ENCODE measurements at places on chromosomes 12 and 14. TPM values are rescaled to one million over a fixed set of nuclear protein-coding genes. Genes with fewer than 3 reads are reported as not detected.

GRCh38 chr12:47022296-47022695, 57.1 kb upstream of the PCED1B start:
- no peak overlapping the region for H3K4me3 ChIP-seq
- H3K4me1 ChIP-seq, result no peaks in the 10 kb centered on the region
- no peaks in the 10 kb centered on the region for H3K27me3 ChIP-seq
- no peaks in the 10 kb centered on the region for H3K36me3 ChIP-seq
- DNase-seq, result no peak
- no peak overlapping the region for H3K27ac ChIP-seq

GRCh38 chr14:49381778-49382177, 204.4 kb downstream of the RPS29 start:
- H3K4me3 ChIP-seq, result no peak overlapping the region
- no peaks in the 10 kb centered on the region for H3K36me3 ChIP-seq
- no peak for DNase-seq
- H3K27me3 ChIP-seq, result no peaks in the 10 kb centered on the region

The HVCN1 gene
- total RNA-seq, result 216 TPM

DNA sequence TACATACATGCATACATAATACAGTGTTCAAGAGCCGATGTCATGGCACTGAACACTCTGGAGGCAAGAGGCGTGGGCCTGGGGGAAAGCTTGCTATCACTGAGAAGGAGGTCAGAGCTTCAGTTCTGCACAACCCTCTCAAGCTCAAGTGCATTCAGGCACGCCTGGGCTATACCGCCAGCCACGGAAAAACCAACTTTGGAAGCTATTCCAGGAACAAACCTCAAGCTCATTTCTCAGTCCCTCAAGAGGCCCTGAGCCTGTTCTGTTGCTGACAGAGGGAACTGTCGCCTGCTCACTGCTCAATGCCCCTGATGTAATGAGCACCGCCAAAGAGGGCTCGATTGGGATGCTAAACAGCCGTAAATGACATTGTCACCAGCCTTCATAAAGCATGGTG, 9.2 kb downstream of the NOS1 start:
- H3K4me3 ChIP-seq, result no peak overlapping the region
- no peak overlapping the region for H3K27ac ChIP-seq
- H3K36me3 ChIP-seq, result no peaks in the 10 kb centered on the region
- H3K27me3 ChIP-seq, result no peaks in the 10 kb centered on the region

DNA sequence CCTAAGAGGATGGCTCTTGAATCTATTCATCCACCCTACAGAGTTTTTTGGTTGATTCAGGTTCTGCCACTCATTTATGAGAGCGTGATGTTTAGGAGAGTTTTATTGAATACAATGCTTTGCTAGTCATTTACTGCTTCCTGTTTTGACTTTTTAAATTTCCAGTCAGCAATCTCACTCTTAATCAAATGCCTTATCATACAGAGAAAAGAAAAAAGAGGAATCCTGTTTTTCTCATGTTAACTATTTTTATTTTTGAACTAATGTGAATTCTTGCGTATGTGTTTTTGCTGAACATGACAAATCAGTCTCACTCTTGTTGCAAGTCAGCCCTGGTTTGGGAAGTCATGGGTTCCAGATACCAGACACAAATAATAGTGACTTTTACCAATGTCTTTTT, 22.1 kb upstream of the LGMN start:
- no peak overlapping the region for H3K4me3 ChIP-seq
- H3K4me1 ChIP-seq, result peaks cover 36% of the 10 kb centered on the region
- H3K27ac ChIP-seq, result no peak overlapping the region
- no peak for DNase-seq

The AMDHD1 gene
- 1.5 TPM for total RNA-seq

DNA sequence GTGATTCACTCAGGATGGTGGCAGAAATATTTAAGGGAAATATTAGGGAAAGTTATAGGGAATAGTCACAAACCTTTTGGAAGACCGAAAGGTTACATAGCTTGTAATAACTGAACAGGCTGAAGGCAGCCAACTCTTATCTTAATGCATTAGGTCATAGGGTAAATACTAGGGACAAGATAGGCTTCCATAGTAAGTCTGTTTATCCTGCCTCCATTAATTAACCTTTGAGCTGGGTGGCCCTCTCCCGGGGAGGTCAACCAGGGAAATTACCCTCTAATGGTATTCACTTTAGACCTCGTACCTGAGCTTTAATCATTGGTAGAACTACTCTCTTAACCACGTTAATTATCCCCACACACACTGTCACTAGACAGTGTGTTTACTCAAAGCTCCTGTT, 981.8 kb downstream of the SLC16A7 start:
- DNase-seq, result no peak
- no peak overlapping the region for H3K27ac ChIP-seq
- H3K36me3 ChIP-seq, result no peaks in the 10 kb centered on the region
- H3K4me3 ChIP-seq, result no peak overlapping the region
- H3K4me1 ChIP-seq, result no peaks in the 10 kb centered on the region

The SLC16A7 gene
- total RNA-seq, result 32.8 TPM

The RTL1 gene
- total RNA-seq, result not detected

- peak; percentile 65 for DNase-seq
- peaks cover 2% of the 10 kb centered on the region for H3K4me1 ChIP-seq
- no peak overlapping the region for H3K27ac ChIP-seq
- H3K36me3 ChIP-seq, result peaks cover 38% of the 10 kb centered on the region
- H3K27me3 ChIP-seq, result no peaks in the 10 kb centered on the region
- H3K4me3 ChIP-seq, result no peak overlapping the region
These were observed 34.8 kb downstream of the HIGD1C start for GRCh38 chr12:50986966-50987737.

GRCh38 chr12:45638386-45638785, 91.1 kb upstream of the ARID2 start:
- H3K4me3 ChIP-seq, result no peak overlapping the region
- no peaks in the 10 kb centered on the region for H3K4me1 ChIP-seq
- no peaks in the 10 kb centered on the region for H3K27me3 ChIP-seq
- no peaks in the 10 kb centered on the region for H3K36me3 ChIP-seq

- no peaks in the 10 kb centered on the region for H3K36me3 ChIP-seq
- peaks cover 32% of the 10 kb centered on the region for H3K4me1 ChIP-seq
- no peak overlapping the region for H3K27ac ChIP-seq
- H3K4me3 ChIP-seq, result no peak overlapping the region
- H3K27me3 ChIP-seq, result peaks cover 38% of the 10 kb centered on the region
These were observed 195.4 kb upstream of the C14orf180 start for GRCh38 chr14:104383996-104384775.

DNA sequence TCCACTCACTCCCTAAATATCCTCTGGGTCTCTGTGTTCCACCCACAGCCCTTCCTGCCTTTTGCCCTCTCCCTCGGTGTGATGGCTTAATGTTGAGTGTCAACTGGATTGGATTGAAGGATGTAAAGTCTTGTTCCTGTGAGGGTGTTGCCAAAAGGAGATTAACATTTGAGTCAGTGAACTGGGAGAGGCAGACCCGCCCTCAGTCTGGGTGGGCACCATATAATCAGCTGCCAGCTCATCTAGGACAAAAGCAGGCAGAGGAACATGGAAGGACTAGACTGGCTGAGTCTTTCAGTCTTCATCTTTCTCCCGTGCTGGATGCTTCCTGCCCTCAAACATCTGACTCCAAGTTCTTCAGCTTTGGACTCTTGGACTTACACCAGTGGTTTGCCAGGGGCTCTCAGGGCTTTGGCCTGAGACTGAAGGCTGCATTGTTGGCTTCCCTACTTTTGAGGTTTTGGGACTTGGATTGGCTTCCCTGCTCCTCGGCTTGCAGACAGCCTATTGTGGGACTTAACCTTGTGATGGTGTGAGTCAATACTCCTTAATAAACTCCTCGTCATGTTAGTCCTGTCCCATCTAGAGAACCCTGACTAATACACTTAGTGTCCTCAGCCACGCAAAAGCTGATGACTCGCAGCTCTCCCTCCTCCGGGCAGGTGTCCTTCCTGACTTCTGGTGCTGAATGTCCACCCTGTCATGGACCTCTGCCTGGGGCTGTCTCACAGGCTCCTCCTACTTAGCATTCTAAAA, 5.9 kb downstream of the DGLUCY start:
- H3K27me3 ChIP-seq, result no peaks in the 10 kb centered on the region
- no peak for DNase-seq

DNA sequence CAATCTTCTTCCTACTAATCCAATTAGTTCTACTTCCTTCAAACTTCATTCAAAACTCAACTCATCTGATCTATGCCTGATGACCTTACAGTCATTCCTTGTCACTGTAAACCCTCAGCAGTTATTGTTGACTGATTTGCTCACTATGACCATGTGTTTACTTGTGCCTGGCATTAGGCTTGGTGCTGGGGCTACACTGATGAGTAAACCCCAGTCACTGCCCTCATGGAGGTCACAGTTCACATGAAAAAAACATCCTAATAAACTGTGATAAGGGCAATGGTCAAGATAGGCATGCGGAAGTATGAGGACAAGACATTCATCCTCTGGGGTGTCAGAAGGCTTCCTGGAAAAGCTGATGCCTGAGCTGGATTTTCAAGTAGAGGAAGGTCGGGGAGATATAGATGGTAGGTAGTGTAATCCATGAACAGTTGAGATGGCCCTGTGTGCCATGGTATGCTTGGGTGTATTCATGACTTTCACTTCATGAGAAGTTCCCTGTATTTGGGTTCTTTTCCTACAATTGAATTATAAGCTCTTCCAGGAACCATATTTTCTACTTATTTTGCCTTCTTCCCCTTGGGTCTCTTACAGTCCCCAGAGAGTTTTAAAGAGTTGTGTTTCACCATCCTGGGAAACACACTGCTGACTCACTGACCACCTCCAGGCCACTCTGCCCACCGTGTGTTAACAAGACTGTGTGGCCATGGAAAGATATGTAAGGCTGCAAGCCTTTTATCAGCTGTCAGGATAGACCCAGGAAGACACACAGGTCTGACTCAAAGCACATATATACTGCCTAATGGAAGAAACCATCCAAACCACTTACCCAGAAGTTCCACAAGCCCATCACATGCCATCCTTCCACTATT, 38.7 kb upstream of the DUSP6 start:
- H3K36me3 ChIP-seq, result no peaks in the 10 kb centered on the region
- peaks cover 11% of the 10 kb centered on the region for H3K4me1 ChIP-seq
- no peak overlapping the region for H3K4me3 ChIP-seq
- no peak for DNase-seq

DNA sequence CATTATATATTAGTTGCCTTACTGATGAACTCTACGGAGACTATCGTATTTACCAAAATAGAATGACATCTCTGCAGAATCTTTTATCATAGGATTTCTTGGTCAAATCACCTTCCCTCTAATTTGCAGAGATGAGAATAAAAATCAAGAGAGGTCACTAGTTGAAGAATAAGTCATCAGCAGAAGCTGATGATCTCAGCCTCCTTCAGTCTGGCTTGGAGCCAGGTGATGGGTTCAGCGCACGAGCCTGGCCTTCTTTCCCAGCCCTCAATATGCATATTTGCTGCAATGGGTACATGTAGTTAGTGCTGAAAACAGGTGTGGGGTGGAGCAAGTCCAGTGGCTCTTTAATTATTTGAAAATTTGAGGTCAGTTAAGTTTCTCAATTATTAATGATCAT, 19.2 kb upstream of the EMP1 start:
- no peaks in the 10 kb centered on the region for H3K36me3 ChIP-seq
- H3K4me3 ChIP-seq, result no peak overlapping the region
- peaks cover 21% of the 10 kb centered on the region for H3K27me3 ChIP-seq
- peaks cover 18% of the 10 kb centered on the region for H3K4me1 ChIP-seq
- DNase-seq, result no peak
- no peak overlapping the region for H3K27ac ChIP-seq

The HOXC13 gene
- total RNA-seq, result not detected

DNA sequence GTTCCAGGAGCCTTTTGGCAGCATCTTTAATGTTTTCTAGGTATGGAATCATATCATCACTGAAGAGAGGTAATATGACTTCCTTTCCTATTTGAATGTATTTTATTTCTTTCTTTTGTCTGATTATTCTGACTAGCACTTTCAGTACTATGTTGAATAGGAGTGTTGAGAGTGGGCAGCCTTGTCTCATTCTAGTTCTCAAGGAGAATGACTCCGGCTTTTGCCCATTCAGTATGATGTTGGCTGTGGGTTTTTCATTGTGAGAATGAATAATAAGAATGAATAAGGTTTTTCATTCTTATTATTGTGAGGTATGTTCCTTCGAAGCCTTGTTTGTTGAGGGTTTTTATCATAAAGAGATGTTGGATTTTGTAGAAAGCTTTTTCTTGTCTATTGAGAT, 98.9 kb downstream of the GPHN start:
- no peaks in the 10 kb centered on the region for H3K4me1 ChIP-seq
- no peaks in the 10 kb centered on the region for H3K36me3 ChIP-seq
- H3K27me3 ChIP-seq, result no peaks in the 10 kb centered on the region
- no peak overlapping the region for H3K4me3 ChIP-seq
- DNase-seq, result no peak
- no peak overlapping the region for H3K27ac ChIP-seq

DNA sequence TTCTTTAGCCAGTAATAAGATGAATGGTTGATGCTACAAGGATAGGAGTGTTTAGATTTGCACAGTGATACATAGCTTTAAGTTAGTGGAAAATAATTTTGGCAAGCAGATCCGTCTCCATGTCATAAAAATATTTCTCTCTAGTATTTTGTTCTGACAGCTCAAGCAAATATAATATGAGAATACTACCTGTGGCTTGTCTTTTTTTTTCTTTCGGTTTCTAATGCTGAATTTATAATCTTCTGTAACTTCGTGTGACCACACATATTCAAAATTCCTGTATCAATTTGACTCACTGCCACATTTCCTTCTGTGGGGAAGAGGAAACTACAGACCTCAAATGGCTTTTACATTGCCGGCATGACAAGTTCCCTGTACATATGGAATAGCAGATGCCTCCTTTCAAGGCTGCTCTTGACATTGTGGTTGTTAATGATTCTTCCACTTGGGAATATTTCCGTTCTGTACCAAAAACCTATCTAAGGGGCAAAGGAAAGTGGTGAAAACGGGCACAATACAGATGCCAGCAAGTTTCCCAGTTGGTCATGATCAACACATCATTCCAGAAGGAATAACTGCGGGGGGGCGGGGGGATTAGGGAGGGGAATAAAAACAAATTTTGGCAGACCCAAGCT, 103.6 kb upstream of the CCDC91 start:
- H3K27ac ChIP-seq, result no peak overlapping the region
- no peak for DNase-seq
- H3K27me3 ChIP-seq, result no peaks in the 10 kb centered on the region
- H3K4me3 ChIP-seq, result no peak overlapping the region
- no peaks in the 10 kb centered on the region for H3K4me1 ChIP-seq

The ZFHX2 gene
- total RNA-seq, result 2.5 TPM

The GPR162 gene
- total RNA-seq, result not detected

The TROAP gene
- total RNA-seq, result 1.7 TPM

The PAN2 gene
- total RNA-seq, result 230 TPM

- no peak overlapping the region for H3K4me3 ChIP-seq
- H3K27ac ChIP-seq, result no peak overlapping the region
- H3K4me1 ChIP-seq, result no peaks in the 10 kb centered on the region
- H3K36me3 ChIP-seq, result no peaks in the 10 kb centered on the region
These were observed 243.5 kb downstream of the FBXL14 start for GRCh38 chr12:1350934-1351240.

The KRT6C gene
- not detected for total RNA-seq

GRCh38 chr12:2533036-2533435, 261.7 kb upstream of the FKBP4 start:
- no peak overlapping the region for H3K27ac ChIP-seq
- H3K27me3 ChIP-seq, result no peaks in the 10 kb centered on the region
- DNase-seq, result no peak
- H3K4me3 ChIP-seq, result no peak overlapping the region

Measured in B cell (primary cell).